ENCODE measurements at places on chromosomes 12 and 14.

DNA sequence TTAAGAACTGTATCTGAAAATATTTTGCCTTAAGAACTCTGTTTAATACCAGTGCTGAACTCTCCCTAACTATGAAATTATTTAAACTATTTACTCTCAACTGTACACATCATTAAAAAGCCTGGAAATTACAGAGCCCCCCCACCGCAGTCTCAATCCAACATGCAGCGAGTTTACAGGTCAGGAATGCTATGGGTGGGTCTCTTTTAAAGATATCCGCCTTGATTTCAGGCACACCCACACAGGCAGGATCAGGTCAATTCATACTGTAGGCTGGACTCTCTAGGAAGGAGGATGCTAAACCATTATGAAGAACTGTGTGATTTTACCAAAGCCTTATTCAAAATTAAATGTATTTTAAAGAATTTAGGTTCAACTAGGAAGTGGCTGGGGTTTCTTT is 16.5 kb downstream of the SPTLC2 start:
- DNase-seq, result no peak

- no peak for DNase-seq
These were observed 58.6 kb upstream of the MYBPC1 start for GRCh38 chr12:101536069-101536674.

DNA sequence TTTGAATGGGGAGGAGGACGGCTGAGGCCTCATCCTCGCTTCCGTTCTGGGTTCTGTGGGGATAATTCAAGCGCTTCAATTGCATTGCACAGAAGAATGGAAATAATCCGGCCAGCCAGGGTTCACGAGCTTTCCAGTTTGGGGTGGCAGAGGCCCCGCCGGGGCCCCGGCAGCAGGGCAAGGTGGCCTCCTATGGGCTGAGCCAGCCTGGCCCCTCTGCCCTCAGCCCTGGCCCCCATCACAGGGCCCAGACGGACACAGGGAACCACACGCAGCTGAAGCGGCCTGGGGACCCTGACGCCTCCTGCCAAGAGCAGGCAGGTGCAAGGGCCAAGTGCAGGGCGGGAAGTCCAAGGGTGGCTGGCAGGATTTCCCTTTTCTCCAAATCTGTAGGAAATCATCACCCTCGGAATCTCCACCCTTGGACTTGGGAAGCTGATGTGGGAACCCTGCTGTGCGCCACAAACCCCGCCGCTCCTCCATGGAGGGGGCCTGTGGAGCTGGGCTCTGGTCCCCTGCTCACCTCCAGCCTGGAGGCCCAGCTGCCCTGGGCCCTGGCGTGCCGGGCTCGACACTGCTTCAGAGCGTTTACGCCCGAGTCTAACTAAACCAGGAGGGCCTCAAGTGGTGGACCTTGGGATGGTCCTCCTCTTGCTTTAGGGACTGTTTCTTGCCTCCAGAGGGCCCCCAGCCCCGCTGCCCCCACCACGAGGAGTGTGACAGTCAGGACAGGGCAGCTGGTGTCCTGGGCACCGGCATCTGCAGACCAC is 78.4 kb downstream of the MOK start:
- no peak for DNase-seq

- no peak for DNase-seq
These were observed 24.3 kb downstream of the NCOR2 start for GRCh38 chr12:124543052-124543589.

DNA sequence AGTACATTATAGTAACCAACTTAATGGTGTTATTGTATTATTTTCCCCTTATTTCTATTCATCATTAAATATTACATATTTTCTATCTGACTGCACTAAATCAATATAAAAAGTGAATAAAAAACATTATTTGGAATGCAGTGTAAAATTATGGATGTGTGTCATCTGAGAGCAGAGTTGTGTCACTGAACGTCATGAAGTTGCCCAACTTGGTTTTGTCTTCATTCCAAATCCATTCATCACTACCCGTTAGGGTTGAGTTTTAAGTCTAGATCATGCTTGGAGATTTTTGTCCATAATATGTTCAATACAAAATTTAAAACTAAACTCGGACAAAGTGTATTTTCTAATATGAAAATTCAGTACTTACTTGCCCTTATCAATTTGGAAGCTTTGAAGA is 16.1 kb downstream of the KLRF1 start:
- DNase-seq, result no peak

DNA sequence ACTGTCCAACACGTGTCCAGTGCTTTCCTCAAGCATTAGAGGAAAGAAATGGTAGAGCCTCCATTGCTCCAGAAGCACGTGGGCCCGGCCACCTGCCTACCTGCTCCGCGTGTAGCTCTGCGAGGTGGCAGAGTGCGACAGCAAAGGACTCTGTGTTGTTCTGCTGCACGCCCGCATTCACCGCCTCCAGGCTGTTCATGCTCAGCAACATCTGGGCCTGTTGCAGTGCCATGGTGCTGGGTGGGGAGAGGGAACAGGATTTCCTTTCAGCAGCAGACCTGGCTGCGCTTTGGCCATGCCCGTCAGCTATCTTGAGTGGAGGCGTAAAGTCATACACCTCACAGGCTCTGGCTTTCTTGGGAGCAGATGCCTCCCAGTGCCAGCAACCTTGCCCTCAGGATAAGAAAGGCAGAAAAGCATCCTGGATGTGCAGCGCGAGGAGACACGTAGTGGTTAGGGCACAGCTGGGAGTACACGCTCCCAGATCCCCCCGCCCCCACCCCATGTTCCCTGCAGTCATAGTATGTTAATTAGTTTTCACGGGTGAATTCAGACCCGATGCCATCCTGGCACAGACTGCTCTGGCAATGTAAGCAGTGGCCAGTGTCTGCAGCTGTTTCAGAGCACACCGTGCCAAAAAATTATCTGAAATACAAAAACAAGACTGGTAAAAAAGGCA is 25.1 kb downstream of the ANAPC5 start:
- no peak for DNase-seq

DNA sequence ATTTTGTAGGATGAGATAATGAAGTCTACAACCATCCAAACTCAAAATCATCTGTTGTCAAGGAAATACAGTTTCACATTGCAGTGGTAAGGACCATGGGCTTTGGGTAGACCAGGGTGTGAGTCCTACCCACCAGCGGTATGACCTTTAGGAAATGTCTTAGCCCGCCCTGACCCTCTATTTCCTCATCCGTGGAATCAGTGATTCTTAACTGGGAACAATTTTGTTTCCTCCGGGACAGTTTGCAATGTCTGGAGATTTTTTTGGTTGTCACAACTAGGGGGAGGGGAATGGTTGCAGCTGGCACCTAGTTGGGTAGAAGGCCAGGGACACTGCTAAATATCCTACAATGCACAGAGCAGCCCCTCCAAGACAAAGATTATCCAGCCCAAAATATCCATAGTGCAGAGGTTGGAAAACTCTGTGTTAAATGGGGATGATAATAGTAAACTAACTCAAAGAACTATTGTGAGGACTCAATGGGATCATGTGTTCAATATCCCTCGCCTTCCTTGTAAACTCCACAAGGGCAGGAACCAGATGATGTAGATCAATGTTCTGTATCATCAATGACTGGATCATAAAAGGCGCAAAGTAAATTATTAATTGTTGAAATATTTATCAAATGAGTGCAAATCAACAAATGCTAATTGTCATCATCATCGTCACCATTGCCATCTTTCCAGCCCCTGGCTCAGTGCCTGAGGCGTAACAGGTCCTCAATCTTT is 15.7 kb upstream of the IFT81 start:
- DNase-seq, result no peak

DNA sequence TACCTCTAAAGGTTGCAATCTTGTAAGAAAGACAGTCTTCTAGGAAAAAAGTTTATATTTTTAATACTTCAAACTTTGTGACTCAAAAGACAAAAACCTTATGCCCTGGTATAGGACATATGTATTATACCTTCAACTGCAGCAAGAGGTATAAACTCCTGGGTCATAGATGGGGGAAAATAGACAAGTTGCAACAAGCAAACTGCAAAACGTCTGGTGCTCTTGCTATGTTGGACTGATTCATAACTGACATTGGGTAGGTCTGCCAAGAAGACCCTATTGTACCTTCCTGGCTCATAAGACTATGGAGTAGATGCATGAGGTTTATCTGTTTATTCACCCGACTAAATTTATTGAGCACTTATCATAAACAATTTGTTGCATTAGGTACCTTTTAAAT is 40.9 kb downstream of the BEST3 start:
- DNase-seq, result no peak

- DNase-seq, result no peak
These were observed 4.2 kb downstream of the RHOF start for GRCh38 chr12:121789233-121789781.

- no peak for DNase-seq
These were observed 14.3 kb downstream of the DIO3 start for GRCh38 chr14:101575581-101575980.

DNA sequence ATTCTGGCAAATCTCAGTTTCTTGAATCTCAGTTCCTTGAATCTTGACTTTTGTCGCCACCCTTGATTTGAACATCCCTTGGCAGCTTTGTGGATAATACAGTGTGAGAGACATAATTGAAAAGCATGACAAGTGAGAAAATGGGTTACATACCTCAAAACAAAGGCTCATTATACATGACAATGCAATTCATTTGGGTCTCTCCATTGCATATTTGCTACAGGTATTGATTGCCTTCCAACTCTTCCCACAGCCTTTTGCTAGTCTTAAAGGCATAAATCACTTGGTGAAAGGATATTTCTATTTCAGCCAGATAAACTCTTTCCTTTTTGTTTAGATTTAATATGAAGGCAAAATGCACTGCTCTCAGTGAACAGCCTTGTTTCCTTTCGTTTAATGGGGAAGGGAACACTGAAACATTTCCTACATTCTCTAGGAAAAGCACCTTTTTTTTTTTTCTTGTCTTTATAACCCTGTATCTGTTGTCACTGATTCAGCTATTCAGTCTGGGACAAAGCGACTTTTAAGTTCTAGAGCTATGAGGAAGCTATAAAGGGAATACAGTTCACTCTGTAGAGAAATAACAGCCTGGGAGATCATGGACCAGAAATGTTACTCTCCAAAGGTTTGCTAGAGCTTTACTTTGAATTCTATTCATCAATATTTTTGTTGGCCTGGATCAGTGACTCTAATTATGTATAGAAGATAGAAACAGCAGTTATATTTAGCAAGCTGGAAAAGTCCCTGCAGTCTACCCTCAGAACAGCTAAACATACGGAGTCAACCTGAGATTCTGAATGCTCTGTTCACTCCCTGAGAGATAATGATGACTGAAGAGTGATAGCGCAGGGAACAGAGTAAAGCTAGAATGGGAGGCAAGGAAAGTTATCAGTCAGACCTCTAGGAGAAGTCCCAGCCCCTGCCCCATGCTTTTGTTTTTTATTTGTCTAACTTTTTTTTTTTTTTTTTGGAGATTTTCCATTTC is 311.4 kb downstream of the RGS6 start:
- no peak for DNase-seq

Measured in T-helper 1 cell (primary cell).